Astrocyte (in vitro differentiated cells and primary cell): ENCODE measurements at places on chromosomes 13 and 19.

- no peak for DNase-seq
Observed at GRCh38 chr13:112695121-112695520, 5.3 kb downstream of the ATP11A start.

GRCh38 chr19:49244256-49244655, 80.7 kb downstream of the SLC6A16 start:
- DNase-seq = no peak

- DNase-seq = no peak
Observed at GRCh38 chr19:45136507-45137178, 24.1 kb downstream of the NKPD1 start.

DNA sequence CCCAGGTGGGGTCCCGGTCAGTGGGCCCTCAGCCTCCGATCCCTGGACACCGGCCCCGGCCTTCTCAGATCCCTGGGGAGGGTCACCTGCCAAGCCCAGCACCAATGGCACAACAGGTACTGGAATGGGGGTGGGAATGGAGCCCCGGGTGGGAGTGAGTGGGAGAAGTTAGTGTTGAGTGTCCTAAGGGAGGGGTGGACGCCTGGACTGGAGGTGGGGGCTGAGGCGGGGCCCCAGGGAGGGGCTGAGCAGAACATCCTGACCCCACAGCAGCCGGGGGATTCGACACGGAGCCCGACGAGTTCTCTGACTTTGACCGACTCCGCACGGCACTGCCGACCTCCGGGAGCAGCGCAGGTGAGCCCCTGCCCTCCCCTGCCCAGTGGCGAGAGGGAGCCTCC, 17.7 kb downstream of the EPN1 start:
- DNase-seq = no peak

- peak; percentile 36 for DNase-seq
Observed at GRCh38 chr19:6811906-6812305, 39.4 kb downstream of the VAV1 start.

DNA sequence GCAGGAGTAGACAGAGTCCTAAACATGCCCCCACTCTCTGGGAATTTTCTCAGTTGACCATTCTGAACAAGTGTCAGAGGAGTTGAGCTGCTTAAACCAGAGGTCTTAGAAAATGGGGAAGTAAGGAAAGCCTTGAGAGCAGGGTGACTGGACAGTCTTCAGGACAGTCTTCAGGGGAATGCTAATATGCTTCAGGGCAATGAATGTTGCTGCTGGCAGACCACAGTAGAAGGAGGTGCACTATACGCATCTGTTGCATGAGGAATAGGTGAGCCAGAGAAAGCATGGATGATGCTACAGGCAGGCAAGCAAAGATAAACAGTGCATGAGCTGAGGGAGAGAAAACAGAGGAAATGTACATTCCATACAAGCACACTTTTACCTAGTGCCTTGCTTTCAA, 196.6 kb upstream of the GPR12 start:
- DNase-seq = no peak
